Left renal cortex interstitium (tissue), 4 donors: ENCODE measurements at places on chromosomes 5 and 9. TPM values are rescaled to one million over a fixed set of nuclear protein-coding genes. Genes with fewer than 3 reads are reported as not detected.

DNA sequence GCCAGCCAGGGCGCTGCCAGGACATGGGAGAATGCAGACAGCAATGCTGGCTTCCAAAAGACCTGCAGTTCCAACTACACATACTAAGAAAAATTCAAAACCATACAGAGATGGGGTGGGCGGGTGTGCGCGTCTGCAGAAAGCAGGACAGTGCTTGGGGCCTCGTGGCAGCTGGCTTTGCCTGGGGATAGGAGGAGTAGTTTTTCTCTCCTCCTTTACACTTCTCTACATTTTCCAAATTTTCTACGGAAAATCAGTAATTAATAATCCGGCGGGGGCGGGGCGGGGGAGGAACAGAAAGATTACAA lies 43.6 kb upstream of the SARDH start:
- no peak for DNase-seq

DNA sequence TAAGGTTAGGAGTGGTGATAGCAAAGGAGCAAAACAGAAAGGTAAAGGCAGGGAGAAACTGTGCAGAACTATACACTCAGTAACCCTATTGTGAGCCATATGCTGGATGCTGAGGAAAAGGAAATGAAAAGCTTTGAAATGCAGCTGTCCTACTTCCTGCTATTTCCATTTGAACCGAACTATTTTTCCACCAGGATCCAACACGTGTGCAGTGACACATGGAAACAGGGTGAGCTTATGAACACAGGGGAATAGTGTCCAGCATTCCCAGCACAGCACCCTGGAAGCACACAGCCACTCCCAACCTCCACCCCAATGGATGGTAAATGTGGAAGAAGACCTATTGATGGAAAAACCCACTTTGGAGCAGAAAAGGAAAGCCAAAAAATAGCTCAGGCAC lies 69.0 kb upstream of the SLC12A2 start:
- no peak for DNase-seq

- DNase-seq, result no peak
These were observed 1495.6 kb upstream of the CDH6 start for GRCh38 chr5:29697785-29698414.

DNA sequence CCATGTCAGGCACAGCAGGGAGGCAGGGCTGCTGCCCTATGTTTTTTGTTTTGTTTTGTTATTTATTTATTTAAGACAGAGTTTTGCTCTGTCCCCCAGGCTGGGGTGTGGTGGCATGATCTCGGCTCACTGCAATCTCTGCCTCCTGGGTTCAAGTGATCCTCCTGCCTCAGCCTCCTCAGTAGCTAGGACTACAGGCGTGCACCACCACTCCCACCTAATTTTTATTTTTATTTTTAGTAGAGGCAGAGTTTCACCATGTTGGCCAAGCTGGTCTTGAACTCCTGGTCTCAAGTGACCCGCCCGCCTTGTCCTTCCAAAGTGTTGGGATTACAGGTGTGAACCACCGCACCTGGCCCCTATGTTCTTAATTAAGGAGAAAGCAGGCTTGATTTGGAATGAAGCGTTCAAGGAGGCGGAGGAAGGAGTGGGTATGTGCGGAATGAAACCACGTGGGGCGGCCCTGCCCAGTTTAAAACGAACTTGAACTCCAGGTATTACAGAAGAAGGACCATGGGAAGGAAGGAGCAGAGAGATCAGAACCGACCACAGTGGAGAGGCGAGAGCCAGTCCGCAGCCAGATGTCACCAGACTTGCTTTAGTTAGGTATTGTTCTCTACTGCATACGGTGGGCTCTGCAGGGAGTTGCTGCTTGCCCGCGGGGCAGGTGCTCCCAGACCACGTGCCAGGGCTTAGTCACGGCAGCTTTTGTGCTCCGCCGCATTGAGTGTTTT lies 34.9 kb upstream of the EPB41L4B start:
- no peak for DNase-seq

- no peak for DNase-seq
These were observed 99.7 kb downstream of the ARHGAP26 start for GRCh38 chr5:142869886-142870285.

DNA sequence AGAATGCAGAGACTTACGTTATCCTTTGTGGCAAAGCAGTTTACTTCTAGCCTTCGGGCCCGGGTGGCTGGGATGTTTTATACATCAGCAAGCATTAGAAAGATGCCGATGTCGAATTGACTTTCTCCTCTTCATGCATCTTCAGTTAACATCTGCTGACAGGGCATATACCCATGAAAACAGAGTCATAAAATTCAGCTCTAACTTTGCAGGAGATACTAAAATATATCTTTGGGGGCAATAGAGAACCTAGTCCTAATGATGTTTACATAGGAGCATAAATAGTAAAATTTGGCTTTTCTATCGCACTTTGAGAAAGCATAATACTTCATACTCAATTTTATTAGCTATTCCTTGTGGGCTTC lies 247.9 kb downstream of the PRELID2 start:
- no peak for DNase-seq

Gene PCDHAC2
- polyA plus RNA-seq, result 0.62 TPM

Gene PCA3
- 0.38 TPM for polyA plus RNA-seq

Gene CYSRT1
- polyA plus RNA-seq, result 5.1 TPM
